ENCODE measurements at places on chromosomes 6 and 20.

GRCh38 chr6:151286214-151286613, 46.4 kb downstream of the AKAP12 start:
- no peak for DNase-seq

DNA sequence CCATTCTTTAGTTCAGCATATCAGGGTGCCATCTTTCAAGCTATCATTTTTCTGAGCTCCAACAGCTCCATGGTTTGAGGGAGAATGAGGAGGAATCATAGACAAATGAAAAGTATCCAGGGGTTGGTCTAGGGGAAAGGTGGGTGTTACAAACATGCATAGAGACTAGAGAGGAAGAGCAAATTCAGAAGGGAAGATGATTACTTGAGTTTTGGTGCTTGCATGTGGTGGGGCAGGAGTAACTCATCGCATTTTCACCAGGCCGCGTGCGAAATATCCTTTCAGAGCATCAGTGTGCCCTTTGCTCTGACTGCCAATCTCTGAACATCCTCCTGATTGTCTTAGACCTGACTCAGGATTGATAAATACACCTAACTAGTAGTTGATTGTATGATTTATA, 7.7 kb upstream of the BICRAL start:
- peak; percentile 11 for DNase-seq

GRCh38 chr6:139743664-139744437, 369.4 kb upstream of the CITED2 start:
- no peak for DNase-seq

- DNase-seq = no peak
These were observed 106.7 kb upstream of the AHI1 start for GRCh38 chr6:135604035-135604860.

- DNase-seq = no peak
These were observed 3.6 kb downstream of the C6orf52 start for GRCh38 chr6:10690651-10691445.

GRCh38 chr20:325889-326644, 715 bp downstream of the SOX12 start:
- DNase-seq = no peak

GRCh38 chr6:168968228-168968627, 285.4 kb downstream of the THBS2 start:
- no peak for DNase-seq

DNA sequence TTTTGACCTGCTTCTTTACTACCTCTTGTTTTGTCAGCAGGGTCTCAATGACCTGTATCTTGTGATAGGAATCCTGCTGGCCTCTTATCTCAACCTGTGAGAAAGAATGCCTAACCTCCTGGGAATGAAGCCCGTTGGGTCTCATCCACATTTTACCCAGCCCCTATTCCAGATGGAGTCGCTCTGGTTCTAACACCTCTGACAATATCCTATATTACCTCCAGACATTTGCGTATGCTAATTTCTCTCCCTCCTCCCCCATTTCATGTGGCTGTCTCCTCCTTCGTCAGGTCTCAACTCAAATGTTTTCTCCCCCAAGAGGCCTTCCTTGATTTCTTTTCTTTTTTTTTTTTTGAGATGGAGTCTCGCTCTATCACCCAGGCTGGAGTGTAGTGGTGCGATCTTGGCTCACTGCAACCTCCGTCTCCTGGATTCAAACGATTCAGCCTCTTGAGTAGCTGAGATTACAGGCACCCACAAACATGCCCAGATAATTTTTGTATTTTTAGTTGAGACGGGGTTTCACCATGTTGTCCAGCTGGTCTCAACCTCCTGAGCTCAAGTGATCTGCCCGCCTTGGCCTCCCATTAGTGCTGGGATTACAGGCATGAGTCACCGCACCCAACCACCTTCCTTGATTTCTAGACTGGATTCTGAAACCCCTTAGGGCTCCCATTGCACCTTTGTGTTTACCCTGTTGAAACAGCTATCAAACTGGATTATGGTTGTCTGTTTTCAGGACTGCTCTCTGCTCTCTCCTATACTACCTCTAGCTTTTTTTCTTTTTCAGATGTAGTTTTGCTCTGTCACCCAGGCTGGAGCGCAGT, 49.5 kb upstream of the B4GALT5 start:
- DNase-seq = no peak

DNA sequence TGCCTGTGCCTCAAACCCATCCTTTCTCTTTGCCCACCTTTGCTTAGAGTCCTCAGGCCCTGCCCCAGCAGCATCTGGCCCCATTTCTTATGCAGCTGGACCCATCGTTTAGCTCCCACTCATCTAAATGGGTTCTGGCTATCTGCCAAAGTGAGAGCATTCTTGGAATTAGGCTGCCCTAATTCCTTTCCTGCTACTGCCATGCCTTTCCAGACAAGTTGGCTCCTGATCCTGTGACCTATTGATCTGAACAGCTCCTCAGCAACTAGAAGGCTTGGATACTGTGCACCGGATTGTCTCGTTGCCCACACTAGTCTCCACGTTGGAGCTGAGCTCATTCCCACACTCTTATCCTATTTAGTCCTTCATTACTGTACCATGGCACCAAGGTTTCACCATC, 22.9 kb downstream of the DZANK1 start:
- no peak for DNase-seq

- DNase-seq = no peak
These were observed 127.6 kb downstream of the TRDN start for GRCh38 chr6:123509112-123509511.

DNA sequence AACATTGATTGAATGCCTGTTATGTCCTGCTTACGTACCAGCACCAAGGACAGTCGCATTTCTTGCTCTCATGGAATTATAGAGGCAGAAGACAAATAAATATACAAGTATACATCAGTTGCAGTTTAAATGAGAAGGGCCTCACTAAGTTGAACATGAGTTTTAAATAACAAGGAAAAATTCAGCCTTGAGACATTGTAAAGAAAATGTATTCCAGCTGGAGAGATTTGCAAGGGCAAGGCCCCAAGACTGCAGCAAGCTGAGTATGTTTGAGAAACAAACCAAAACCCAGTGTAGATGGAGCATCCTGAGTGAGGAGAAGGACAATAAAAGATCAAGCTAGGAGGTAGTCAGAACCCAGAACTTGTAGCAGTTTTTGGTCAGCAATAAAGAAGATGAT, 123.2 kb upstream of the BMP5 start:
- no peak for DNase-seq

- DNase-seq = no peak
These were observed 102.5 kb downstream of the PAK5 start for GRCh38 chr20:9736373-9736772.

- DNase-seq = no peak
These were observed 7.0 kb upstream of the BEND6 start for GRCh38 chr6:56947924-56948323.

DNA sequence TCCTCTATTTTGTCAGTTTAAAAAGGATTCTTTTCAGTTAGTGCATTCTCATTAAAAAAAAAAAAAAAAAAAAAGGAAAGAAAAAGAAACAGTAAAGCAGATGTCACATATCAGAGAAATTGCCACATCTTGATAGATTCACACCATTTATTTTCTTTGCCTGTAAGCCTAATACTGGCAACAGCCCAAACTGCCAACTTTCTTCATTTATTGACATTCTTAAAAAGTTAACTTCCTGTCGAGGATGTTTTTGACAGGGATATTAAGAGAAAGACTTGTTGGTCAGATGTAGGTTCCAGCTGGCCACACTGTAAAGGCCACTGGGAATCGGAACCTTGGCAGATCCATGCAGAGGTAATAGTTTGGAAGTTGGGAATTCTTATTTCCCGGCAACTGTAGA, 332.6 kb downstream of the NRN1 start:
- no peak for DNase-seq

DNA sequence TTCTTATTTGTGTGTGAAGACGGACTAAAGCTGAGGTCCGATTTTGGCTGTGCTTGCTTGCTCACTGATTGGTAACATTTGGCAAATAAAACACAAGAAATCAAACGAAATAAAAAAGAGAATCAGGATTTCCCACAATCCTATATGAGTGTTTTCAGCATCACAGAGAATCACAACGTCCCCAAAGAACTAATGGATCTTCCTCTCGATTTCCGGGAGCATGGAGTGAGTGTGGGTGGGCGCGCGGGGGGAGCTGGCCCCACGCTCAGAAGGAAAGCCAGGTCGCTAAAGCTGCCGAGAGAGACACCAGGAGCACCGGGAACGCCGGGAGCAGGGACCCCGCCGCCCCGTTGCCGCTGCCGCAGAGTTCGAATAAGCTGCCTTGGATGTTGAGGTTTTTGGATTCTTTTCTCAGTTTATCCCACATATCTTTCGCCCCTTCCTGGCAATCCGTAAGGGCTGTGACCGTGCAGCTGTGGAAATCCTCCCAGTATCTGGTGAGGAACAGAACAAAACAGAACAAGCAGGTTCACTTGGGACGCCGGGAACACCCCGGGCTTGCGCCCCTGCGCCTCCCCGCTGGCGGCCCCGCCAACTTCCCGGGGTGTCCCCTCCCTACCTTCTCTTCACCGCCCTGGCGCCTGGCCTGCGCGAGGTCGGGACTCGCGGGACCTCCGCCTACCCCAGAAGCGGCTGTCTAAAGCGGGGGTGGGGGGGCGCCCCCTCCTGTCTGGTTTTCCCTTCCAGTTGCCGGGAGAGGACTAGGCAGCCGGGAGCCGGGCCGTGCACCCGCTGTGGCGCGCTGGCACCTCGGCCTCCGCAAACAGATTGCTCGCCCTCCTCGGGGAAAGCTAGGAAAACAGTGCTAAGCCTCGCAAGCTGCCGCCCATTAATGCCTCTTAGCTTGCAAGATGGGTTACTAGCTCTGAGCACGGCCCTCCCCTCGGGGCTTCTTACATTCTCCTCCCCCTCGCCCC, 7.7 kb downstream of the NRN1 start:
- no peak for DNase-seq

DNA sequence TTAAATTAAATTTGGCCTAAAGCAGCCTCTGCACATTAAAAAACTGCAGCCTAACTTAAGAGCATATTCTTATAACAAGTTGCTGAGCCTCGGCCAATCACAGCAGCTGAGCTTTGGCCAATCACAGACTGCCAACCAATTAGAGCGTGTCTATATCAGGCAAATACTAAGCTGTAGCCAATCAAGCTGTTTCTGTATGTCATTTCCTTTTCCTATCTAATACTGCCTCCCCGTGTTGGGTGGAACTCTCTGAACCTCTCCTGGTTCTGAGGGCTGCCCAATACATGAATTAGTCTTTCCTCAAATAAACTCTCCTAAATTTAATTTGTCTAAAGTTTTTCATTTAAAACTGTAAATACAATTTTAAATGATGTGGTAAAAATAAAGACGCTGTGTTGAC, 3.9 kb upstream of the TMEM244 start:
- DNase-seq = no peak

DNA sequence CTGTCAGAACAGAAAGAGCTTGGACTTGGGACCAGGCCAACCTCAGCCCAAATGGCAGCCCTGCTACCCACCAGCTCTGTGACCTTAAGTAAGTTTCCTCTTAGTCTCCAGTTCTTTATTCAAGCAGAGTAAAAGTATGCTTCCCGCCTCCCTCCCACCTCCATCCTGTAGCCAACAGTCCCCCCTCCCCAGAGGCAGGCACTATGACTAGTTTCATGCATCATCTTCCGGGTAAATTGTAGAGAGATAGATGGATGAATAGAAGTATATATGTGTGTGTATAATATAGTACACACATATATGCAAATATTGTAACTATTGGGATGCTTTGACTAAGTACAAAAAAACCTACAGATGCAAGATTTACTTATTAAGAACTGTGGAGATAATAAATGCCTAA, 39.5 kb upstream of the B4GALT5 start:
- DNase-seq = no peak

- no peak for DNase-seq
These were observed 17.4 kb downstream of the SIM1 start for GRCh38 chr6:100447081-100447899.

DNA sequence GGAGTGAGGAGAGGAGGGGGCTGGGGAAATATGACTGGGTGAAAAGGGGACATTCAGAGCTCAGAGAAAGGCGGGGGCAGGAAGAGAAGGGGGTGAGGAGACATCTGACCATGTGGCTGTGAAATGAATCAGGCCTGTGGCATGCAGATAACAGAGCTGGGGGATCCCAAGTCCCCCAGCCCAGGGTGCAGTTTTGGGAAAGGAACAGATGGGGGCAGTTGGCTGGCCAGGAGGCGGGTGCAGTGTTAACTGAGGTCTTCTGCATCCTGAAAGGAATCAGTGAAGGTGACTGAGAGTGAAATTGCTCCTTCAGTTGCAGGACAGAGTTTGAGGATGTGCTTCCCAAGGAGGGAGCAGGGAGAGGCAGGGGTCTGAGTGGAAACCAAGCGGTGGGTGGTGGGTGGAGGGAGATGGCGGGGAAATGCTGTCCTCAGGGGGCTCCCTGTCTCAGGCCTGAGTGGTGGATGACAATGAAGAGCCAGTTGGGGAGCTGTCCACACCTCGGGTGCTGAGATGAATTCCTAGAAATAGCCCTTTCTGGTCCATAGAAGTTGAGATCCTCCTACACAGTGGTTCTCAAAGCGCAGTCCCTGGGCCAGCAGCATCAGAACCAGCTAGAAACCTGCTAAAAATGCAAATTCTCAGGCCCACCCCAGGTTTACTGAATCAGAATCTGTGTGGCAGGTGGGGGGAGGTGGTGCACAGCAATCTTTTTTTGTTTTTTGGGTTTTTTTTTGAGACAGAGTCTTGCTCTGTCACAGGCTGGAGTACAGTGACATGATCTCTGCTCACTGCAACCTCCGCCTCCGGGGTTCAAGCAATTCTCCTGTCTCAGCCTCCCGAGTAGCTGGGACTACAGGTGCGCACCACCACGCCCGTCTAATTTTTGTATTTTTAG, 26.0 kb upstream of the CCDC167 start:
- DNase-seq = no peak

DNA sequence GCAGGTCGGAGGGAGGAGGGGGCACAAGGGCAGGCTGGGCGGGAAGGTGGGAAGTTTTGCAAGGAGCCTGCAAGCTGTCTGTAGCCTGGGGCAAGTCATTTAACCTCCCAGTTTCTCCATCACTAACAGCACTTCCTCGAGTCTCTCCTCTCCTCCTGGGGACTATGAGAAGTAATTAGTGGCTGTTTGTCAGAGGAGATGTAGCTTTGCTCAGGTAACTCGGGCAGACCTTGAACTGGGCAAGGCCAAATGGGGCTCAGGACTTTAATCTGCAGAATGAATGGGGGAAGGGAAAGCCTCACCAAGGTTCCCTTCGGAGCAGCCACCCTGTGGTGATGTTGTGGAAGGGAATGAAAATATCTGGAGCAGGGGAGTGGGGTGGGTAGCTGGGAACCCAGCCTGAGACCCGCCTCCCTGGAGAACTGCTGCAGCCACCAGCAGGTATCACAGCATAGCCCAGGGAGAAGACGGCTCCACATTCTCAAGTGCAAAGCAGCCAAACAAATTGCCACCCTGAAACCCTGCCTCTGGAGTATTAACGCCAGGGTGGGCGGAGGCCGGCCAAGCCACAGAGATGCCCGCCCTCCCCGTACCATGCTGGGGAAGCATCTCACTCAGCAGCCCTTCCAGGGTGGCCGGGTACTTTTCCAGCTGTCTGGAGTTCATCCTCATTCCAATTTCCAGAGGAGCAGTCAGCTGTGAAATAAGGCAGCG, 6.1 kb upstream of the LEMD2 start:
- DNase-seq = no peak

- DNase-seq = no peak
These were observed 435.0 kb downstream of the HAO1 start for GRCh38 chr20:7505152-7505834.

GRCh38 chr6:27805347-27805746, 106.8 kb downstream of the OR2B2 start:
- no peak for DNase-seq

Measured in activated T-helper 1 cell treated with anti-CD3 and anti-CD28 coated beads, Interleukin-2, amount 50 U/mL, for 16 hours (primary cell).